ENCODE measurements at places on chromosomes 6 and 20. TPM values are rescaled to one million over a fixed set of nuclear protein-coding genes. Genes with fewer than 3 reads are reported as not detected.

- DNase-seq = no peak
Measured at GRCh38 chr20:19275038-19275629, 62.7 kb downstream of the SLC24A3 start.

- DNase-seq = no peak
Measured at GRCh38 chr6:84411060-84411629, 183.7 kb upstream of the CEP162 start.

- DNase-seq = no peak
Measured at GRCh38 chr6:98041921-98042320, 758.9 kb upstream of the MMS22L start.

DNA sequence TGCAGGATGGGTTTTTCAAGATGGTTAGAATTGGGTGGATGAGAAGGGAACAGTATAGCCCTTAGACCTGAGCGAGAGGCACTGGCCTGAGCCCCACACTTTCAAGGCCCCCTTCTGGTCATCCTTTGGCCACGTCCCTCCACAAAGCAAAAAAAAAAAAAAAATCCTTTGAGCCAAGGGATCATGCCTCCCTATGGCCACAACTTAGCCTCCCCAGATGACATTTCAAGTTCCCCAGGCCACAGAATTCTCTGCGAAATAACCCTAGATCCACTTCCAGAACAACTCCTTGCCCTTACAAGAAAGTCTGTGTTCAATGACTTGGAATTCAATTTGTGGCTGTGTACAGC lies 30.4 kb downstream of the ELOVL2 start:
- no peak for DNase-seq

DNA sequence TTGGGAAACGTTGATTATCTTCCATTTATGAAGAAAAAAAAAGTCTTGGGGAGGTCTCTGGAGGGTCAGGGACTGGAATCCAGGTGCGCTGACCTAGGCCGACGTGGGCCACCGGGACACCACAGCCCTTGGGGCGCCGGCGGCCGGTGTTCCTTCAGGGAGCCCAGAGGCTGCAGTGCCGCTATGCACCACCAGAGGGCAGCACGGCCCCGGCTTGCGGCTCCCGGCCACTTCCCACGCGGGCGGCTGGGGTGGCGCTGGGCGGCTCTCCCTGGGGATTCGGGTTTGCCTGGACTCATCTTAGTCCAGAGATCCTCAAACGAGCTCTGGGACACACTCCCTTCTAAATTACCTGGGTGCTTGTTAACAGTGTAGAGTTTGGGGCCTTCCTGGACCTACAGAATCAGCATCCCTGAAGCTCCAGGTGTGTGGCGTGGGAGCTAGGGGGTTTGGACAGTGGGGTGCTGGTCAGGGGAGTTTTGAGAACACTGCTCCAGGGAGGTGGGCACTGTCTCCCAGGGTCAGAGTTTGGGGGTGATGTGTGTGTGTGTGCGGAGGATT lies 23.0 kb upstream of the GTSF1L start:
- peak; percentile 48 for DNase-seq

Gene ECT2L
- not detected for total RNA-seq

Gene TENT5A
- total RNA-seq = 15.4 TPM

Gene MRPL14
- total RNA-seq = 178 TPM
